Smooth muscle cell of the brain vasculature (primary cell): ENCODE measurements at places on chromosomes 4 and X.

GRCh38 chr4:150510176-150510865 lies 71.6 kb upstream of the MAB21L2 start:
- peak; percentile 9 for DNase-seq

- DNase-seq, result no peak
Observed at GRCh38 chr4:99879458-99879857, 14.8 kb downstream of the LAMTOR3 start.

GRCh38 chr4:29423836-29424721 lies 1296.1 kb upstream of the PCDH7 start:
- peak; percentile 7 for DNase-seq

DNA sequence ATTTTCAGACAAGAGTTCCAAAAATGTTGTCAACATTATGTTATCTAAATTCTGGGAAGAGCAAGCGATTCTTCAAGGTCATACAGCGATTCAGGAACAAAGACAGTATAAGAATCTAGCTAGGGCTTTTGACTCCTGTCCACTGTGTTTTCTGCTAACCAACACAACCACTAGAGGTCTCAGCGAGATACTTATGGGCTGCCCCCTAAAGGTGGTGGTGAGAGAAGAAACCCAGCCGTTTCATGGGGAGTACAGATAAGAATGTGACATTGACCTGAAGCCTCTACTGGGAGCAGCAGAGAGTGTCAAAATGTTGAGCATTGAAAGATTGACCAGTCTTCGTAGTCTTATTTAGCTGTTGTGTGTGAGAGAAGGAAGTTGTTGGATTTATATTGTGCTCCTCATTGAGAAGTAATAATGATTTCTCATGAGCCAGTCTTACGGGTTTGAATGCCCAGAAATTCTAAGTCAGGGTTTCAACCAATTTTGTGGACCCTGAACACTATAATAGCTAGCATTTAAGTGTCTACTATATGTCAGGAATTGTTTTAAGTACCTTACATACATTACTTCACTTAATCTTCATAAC lies 168.3 kb downstream of the SPRY1 start:
- DNase-seq, result no peak

GRCh38 chr4:2193326-2193725 lies 48.6 kb downstream of the HAUS3 start:
- no peak for DNase-seq
